ENCODE measurements at places on chromosomes 2 and 18.

DNA sequence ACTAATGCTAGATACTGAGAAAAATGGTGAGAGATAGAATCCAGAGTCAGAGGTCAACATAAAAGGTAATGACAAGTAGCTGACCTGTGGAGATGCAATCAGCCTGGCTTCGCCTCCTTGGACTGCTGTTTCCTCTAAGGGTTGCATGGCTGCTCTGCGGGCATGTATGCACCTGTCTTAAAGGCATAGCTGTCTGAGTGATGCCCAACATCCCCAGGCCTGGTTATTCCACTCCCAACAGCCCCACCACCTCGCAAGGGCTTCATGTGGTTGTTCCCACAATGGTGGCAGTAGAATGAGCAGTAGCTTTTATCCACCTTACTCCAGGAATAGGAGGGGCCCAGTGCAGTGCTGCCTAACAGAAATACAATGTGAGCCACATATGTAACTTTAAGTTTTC lies 69.7 kb upstream of the ALK start:
- DNase-seq, result no peak

- no peak for DNase-seq
These were observed 473.8 kb downstream of the DCC start for GRCh38 chr18:52813635-52814416.

DNA sequence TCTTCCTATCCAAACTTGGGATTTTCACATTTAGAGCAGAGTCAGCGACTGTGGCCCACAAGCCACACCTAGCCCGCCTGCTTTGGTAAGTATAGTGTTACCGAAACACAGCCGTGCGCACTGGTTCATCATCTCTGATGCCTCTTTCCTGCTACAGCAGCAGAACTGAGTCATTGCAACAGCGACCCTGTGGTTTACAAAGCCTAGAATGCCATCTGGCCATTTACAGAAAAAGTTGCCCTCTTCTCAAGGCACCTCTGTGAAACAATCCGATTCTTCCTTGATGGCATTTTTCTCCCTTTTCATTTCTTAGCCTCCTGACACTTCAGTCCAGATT lies 10.7 kb upstream of the IAH1 start:
- DNase-seq, result no peak

DNA sequence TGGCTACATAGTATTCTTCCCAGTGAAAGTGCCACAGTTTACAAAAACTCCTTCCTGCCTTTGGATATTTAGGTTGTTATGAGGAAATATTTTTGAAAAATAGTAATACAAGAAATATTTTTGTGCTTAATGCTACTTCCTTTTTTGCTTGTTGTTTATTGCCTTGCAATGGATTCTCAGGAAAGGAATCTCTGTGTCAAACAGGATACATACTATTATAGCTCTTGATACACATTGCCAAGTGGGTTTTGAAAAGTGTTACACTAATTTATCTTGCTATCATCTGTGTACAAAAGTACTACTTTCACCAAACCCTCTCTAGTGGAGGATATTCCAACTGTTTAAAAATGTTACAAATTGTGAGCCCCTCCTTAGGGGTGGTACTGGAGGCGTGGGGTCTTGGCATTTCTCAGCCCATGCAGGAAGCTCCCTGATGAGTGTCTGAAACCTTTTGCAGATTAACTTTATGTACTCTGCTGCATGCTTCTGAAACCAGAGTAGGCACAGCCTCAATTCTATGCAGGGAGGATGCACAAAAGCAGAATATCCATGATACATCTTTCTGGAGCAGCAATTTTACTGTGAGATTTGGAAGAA lies 54.5 kb downstream of the EVA1A start:
- no peak for DNase-seq

- DNase-seq, result peak; percentile 26
These were observed 681.3 kb downstream of the ADCYAP1 start for GRCh38 chr18:1585881-1586488.

DNA sequence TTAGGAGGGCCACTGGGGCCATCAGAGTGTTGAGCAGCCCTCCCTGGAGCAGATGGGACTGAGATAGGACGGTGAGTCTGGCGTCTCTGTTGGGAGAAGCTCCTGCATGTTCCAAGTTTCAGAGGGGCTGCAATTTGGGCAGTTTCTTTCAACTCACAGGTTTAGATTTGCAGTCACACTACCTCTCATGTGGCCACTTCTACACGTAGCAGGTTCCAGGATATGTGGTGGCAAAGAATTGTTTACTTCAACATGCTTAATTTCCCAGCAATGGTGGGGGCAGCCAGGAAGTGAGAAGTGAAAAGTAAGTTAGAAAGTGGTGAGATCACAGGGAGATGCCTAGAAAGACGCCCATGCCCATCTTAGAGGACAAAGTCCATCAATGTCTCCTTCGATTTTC lies 9.3 kb downstream of the NCK2 start:
- no peak for DNase-seq

DNA sequence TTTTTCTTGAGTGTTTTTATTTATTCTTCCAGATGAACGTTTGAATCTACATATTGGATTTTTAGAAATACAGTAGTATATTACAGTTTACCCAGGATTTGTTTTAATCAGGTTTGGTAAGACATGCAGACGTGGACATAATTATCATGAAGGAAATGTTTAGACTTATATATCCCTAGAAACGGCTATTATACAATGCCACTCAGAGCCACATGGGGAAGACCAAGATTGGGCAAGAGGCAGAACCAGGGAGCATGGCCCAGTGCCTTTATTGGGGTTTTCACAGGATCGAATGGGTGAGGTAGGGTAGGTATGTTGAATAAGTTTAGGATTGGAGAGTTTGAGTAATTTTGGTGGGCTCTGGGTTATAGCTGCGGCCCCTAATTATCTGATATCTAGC lies 212.2 kb downstream of the CAMKMT start:
- DNase-seq, result no peak
